ENCODE measurements at places on chromosomes 2 and 18.

- no peak for DNase-seq
These were observed 1.5 kb upstream of the MTCL1 start for GRCh38 chr18:8703781-8704301.

DNA sequence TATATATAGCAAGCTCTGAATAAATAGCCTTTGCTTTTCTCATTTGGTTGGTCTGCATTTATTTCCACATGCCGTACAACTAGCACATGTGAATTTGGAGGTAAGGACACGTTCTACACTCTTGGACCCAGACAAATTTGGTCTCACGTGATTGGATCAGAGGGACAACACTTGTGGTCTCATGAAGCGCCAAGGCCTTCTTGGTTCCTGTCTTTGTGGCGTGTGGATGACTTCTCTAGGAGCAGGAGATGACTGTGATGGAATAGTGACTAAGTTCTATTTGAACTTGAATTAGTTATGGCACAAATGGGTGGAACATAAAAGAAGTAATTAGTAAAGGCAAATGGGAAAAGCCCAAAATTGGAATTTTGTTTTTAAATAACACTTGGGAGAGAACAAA lies 206.9 kb downstream of the BCL2 start:
- DNase-seq, result no peak

DNA sequence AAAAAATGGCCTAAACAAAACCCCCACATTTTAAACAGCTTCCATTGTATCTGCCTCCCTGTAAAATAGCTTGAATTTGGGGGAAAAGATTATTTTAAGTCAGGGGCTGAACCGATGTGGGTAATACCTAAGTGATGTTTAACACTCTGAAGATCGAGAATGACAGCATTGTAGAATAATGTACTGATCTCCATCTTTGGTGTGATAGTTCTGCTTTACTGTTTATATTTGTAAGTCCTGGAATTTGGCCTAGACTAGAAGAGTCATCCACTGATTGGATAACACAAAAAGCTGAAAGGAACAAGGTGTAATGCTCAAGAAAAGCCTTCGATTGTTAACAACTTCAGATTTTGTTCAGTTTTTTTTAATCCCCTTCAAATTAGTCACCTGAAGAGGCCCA lies 53.8 kb upstream of the CCDC68 start:
- no peak for DNase-seq

DNA sequence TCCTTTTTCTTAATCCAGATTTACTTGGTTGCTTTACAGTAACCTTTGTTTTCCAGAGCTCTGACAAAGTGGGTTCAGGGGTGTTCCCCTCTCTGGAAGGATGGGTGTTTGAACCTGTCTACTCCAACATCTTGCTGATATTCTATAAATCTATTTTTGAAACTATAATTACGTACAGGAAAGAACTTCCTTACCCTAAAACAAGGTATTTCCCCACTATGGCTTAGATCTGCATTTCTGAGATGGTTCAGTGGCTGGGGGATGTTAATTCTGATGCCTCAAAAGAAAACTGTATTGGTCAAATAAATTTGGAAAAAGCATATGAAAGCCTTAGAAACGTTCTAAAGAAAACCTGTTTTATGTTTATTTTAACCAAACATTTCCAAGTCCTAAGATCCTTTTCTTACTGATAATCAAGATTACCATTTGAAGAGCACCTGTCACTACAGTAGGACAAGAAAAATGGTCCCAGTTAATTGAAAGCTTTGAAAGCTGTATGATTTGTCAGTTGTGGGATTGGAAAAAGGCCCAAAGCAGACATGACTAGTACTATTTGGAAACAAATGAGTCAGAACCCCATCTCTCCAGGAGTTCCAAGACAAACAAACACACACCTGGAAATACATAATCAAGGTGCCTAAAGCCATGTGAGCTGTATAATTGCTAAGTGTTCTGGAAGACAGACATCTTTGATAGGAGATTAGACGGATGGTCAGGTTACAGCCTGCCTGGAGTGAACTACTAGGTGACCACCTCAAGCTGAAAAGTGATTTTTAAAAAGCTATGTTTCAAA lies 57.5 kb downstream of the KDM3A start:
- no peak for DNase-seq

DNA sequence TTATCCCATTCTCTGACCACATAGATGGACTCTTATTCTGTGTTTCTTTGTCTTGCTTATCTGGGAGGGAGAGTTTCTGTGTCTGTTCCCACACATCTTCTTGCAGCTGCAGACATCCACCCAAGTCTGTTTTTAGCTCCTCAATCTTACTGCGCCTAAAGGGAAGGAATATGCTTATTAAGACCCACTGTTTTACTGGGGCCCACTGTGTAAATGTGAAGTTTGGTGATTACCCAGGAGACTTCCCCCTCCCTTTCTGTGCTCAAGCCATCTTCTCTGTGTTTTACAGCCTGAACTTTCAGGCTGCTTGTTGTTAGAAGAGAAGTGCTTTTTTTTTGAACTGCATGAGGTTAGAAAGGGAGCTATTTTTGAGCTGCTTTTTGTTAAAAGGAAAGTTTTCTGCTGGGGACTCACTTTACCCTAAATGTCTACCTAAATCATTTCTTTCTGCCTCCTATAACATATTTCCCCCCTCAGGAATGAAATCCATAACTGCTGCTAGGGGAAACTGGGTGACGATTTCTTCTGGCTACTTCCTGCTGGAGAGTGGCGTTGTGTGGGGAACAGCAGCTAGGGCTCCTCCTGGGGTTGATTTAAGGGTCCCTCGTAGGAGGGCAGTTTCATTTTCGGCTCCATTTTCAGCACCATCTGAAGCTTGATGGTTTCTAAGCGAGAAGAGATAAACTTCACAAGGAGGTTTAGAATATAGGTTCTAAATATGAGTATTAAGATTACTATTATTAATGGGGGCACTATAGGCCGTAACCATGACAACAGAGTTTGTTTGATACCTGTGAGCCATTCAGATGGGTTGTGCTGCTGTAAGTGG lies 39.5 kb upstream of the GMCL1 start:
- no peak for DNase-seq

- no peak for DNase-seq
These were observed 1081.4 kb upstream of the NRXN1 start for GRCh38 chr2:52113338-52113737.

DNA sequence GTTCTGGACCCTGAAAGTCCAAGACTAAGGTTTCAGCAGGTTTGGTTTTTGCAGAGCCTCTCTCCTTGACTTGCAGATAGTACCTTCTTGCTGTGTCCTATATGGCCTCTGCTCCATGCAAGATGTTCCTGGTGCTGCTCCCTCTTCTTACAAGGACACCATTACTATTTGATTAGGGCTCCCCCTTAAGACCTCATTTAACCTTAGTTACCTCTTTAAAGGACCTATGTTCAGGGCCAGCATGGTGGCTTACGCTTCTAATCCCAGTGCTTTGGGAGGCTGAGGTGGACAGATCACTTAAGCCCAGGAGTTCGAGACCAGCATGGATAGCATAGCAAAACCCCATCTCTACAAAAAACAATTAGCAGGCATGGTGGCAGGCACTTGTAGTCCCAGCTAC lies 179.0 kb downstream of the SLC39A10 start:
- no peak for DNase-seq

- DNase-seq, result no peak
These were observed 145.5 kb downstream of the ZNF236 start for GRCh38 chr18:76967721-76968472.

DNA sequence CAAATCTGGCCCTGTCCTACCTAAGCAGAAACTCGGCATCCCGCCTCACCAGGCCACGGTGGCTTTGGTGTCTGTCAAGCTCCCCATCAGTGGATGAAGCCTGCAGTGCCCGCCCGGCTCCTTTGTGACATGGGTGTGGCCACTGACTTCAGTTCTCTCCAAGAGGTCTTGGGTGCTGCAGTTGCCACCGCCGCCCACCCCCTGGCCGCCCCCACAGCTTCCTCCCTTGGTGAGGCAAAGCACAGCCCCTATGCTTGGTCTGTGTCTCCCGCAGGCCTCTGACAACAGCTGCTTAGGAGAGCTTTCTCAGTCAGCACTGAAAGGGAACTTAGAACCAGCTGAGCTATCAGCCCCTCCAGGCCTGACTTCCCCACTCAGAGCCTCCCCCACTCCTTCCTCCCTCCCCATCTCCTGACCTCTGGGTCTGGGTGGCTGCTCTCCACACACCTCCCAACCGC lies 22.9 kb upstream of the GPR55 start:
- DNase-seq, result no peak

GRCh38 chr2:201157694-201158093 lies 25.2 kb upstream of the CASP10 start:
- DNase-seq, result no peak

GRCh38 chr2:148122788-148123187 lies 101.9 kb downstream of the MBD5 start:
- DNase-seq, result no peak

DNA sequence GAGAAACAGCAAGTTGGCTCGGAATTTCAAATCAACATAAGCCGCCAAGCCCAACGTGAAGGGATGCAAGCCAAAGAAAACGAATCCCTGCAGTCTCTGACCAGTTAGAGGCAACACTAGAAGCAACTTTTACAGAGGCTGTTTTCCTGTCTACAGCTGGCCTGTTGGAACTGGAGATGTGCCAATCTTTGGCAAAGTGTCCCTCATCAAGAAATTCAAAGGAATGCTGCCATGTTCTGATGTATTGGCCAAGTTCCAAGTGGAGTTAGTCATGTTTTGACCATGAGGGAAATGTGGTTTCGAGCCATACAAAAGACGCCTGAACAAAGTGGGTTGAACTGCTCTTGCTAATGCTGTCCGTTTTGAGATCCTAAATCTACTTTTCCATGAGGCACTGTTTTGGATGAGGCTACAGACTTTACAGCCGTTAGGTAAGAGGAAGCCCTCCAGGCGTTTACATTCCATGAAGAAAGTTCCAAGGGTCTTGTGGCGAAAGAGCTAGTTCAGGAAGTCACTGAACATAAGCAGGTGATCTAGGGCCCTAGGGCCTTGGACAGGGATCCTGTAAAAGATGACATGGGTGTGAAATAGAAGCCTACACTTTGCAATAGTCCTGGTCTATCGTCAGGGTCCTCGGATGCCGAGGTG lies 140.7 kb upstream of the PXDN start:
- DNase-seq, result peak; percentile 95

DNA sequence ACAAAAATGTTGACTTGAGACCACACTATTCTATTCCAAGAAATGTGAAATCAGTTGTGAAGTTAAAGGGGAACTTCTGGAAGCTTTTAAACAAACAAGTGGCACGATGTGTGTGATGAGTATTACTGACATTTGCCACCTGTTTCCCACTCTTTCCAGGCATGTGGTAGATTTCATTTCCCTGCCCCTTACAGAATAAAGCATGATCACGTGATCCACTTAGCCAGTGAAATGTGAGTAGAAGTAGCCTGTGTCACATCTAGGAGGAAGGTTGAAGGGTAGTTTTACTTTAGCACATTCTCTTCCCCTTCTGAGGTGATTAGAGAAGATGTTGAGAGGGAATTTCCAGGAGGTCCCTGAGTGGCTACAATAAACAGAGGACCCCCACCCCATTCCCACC lies 3.8 kb downstream of the COL4A4 start:
- no peak for DNase-seq

- no peak for DNase-seq
These were observed 102.4 kb downstream of the CACNB4 start for GRCh38 chr2:151996243-151997003.

- DNase-seq, result peak; percentile 98
These were observed 11.7 kb downstream of the ARHGAP28 start for GRCh38 chr18:6741232-6741663.

DNA sequence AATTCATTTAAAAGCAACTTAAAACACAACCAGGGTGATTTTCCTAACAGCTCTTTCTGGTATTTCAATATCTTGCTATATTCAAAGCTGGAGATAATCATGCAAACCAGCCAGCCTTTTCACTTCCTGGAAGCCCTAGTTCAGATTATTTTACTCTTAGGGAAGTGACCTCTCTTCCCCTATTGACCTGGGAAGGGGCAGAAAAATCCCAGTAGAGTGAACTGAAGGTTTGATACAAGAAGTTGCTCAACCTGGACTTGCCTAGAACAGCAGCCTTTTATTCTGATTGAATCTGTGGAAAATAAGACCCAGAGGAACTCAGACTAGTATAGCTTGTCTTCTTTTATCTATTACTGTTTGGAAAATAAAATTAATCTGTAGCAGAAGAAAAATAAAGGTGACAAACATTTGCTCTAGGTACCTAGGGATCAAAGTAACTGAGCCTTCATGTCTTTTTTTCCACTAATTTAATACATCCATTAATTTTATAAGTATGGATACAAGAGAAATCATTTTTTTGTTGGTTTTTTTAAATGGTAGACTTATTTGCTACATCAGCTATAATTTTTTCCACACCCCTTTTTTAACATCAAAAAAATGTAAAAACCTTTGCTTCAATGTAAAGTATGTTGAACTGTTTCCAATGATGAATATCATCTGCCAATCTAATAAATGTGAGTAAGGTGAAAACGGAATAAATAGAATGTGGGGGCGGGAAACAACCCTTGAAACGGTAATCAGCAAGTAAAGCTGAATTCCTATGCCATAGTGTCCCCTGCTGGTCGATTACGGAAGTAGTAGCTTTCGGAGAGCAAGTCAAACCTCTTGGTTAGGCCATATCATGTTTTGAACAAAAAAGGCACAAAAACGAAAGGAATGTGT lies 629.9 kb downstream of the NRXN1 start:
- no peak for DNase-seq

DNA sequence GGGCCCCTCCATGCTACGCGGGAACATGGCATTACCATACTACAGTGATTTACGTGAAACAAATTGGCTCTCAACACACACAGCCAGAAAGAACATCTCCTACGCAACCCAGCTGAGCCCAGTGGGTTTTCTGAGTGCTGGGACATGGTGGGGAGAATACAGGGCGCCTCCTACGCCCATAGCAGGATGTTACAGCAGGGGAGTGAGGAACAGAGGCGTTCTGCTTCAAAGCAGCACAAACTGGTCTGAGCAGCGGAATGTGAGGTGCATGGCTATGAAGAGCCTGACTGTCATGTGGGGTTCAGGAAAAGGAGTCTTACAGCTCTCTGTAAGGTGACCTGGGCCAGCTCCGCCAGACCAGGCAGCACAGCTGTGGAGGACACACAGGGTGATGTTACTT lies 108.6 kb upstream of the REV1 start:
- no peak for DNase-seq

GRCh38 chr18:34995746-34996145 lies 45.5 kb upstream of the MAPRE2 start:
- no peak for DNase-seq

- no peak for DNase-seq
These were observed 136.9 kb downstream of the SH3RF3 start for GRCh38 chr2:109265953-109266352.

DNA sequence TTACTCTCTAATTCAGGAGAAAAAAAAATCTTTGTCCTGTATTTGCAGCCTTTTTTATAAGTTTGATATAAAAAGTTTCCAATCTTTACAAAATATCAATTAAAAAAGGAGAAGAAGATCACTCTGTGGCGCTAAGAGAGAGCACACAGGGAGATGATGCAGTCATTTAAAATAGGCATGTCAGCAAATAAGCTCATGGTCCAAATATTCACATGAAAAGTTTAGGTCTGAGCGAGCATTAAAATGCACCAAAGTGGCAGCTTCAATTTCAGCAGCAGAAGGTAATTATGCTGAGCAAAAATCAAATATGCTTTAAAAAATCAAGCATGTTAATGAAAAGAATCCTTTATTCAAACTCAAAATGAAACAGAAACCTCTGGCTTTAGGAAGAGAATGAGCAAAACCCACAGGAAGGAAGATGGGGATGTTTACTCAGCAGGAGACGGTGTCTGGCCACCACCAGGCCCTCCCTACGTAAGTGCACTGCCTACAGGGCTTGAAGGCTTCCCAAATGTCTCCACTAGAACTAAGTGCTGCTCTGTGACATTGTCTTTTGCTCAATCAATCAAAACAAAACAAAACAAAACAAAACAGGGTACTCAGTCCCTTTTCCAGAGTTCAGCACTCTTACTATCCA lies 120.4 kb downstream of the L3MBTL4 start:
- no peak for DNase-seq

Data from brain pericyte (primary cell).